ENCODE measurements at places on chromosomes 6 and 20.

DNA sequence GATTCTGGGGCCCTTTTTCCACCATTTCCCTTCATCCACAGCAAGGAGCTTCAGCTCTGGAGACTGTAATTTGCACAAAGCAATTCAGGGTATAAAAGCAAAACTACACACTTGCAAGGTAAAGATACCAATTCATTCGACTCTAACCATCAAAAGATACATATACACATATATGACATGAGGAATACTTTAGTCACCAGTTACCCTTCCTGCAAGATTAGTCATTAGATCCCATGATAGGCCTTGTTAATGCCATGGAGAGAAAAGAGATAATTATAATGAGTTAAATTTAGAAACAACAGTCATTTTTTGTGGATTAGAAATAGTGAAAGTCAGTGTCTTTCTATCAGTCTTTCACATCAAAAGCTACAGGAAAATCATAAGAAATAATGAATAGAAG lies 204.2 kb downstream of the KCNQ5 start:
- no peak for DNase-seq

- no peak for DNase-seq
Observed at GRCh38 chr20:35465976-35466375, 10.6 kb downstream of the CEP250 start.

DNA sequence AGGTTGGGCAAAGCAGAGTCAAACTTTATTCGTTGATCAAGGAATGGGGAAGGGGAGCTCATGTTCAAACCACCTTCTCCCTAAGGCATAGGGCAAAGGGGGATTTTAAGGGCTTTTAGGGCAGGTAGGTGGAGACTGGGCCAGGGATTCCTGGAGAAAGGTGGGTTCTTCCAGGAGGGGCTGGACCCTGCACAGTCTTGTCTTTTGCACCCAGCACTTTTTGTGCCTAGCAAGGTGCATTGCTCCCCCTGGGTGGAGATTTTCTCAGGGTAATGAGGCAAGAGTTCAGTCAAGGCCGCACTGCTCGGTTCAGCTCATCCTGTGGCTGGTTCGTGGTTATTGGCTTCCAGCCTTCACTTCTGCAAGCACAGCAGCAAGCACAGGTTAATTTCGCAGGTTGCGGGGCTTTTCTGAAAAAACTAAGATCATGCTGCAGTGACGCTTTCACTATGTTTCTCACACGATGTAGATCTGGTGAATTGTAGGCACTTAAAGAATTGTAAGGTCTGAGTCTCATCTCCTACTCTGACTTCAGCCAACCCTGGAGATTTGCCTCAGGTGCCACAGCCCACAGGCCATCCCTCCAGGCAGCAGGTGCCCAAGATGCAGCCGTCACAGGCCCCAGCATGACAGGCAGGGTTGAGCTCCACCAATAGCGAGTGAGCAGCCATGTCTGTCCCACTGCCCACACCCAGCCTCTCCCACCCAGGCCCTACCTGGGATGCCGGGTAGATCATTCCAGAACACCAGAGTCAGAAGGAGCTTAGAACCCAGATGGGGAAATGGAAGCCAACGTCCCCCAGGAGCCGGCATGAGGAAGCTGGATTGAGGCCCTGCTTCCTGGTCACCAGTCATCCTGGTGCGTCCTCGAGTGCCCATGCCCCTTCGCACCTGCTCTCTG lies 37.1 kb downstream of the SUN5 start:
- DNase-seq = no peak

- DNase-seq = no peak
Observed at GRCh38 chr20:10253780-10254179, 35.1 kb downstream of the SNAP25 start.

DNA sequence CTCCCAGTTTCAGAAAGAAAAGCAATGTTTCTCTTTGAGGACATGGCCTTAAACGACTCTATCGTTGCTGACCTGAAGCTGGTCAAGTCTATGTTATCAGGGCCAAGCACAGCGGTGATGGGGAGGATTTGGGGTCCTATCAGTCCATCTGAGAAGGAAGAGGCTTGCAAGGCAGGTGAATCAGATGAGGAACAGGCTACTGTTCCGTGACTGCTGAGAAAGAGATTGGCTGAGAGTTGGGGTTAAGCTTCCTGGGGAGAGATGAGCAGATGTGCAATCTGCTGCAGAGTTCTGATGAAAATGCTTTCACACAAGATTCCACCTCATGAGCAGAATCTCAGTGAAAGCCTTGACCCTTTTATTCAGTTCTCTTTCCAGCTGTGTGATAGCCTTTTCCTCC lies 168.3 kb upstream of the STMND1 start:
- DNase-seq = no peak

DNA sequence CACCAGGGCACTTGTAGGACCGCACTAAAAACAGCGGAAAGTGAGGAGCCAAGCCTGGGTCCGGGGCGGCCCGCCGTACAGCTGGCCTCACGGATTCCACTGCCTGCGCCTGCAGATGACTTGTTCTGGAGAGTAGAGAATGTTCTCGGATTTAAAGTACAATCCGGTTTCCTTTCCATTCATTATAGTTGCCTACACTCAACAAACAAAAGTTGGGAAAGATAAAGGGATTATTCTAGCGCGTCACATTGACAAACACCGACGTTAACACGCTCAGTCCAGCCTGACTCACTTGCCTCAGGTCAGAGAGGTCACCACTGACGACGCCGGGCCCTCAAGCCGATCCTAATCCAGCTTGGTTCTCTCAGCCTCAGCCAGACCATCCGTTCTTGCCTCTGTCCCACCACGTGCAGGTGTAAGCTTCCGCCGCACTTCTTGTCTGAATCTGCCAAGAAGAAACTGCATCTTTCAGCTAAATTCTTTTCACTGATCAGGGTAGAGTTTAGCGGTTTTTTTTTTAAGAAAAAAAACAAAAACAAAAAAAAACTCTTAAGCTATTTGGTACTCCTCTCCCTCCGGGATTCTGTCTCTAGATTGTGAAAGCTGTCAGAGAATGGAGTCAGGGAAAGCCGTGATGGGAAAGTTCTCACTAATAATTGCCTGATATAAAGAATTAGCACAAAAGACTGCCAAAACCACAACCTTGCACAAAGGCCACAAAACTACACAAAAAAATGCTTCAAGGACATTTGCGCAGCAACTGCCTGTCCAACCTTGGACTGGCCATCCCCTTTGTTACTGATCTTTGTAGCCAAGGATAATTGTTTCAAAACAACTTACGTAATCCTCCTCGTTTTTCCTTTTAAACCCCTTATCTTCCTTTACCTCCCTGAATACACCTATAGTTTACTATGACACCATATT lies 1.1 kb upstream of the PHF10 start:
- no peak for DNase-seq

DNA sequence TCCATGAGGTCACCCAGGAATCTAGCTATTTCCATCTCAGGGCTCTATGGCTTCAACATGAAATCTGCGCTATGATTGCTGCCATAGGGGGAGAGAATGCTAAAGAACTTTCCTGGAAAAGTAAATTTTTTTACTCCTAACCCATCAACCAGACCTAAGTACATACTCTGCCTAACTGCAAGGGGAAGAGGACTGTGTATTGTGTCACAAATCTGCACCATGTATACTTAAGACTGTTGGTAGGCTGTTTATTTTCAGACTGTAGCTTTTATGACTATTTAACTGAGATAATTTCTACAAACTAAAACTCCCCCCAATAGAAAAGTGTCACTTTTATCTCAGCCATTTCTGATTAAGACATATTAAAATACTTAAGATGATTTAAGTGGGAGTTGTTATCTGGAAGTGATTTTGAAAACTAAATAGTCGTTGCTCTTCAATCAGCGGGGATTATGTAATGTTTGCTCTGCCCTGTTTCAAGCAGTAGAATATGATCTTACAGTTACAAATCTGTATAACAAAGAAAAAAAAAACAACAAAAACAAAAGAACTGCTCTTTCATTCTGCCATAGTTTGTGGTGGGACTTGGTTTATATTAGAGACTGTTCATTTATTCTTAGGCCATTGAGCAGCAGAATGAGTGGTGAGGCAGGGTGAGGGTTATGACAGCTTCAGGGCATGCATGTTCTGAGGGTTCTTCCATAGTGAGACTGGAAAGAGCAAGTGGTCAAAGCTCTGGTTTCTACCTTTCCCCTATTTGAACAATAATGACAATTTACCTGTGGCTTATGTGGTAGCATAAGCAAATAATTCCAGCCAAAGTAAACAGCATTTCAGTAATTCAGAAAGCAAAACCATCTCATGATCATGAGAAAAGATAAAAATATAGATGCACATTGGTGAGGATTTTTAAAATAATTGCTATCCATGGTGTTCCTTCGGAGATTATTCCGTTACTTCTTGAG lies 126.3 kb upstream of the CEP162 start:
- no peak for DNase-seq

- DNase-seq = no peak
Observed at GRCh38 chr6:133802861-133803260, 86.1 kb upstream of the TCF21 start.

- no peak for DNase-seq
Observed at GRCh38 chr6:4426968-4427367, 291.6 kb upstream of the ECI2 start.

GRCh38 chr6:129902681-129903080 lies 41.6 kb upstream of the TMEM244 start:
- no peak for DNase-seq

DNA sequence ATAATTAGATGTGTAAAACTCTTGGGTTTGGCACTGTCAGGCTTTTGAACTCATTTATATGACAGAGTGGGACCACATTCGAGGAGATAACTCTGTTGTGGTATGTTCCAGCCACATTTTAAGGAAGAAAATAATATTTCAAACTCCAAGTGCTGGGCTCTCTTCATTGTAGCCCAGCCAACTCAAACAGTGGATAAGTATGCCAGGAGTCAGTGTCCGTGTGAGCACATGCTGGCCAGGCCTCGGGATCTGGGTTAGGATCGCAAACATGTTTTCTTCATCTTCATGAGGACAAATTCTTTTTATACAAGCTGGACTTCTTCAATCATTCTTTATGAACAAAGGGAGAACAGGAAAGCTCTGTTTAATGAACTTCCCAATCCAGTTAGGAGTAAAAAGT lies 497.5 kb downstream of the MAFB start:
- DNase-seq = no peak
